ENCODE measurements at places on chromosomes 1 and 21.

- DNase-seq: no peak
Observed at GRCh38 chr1:97691325-97691724, 229.5 kb downstream of the DPYD start.

DNA sequence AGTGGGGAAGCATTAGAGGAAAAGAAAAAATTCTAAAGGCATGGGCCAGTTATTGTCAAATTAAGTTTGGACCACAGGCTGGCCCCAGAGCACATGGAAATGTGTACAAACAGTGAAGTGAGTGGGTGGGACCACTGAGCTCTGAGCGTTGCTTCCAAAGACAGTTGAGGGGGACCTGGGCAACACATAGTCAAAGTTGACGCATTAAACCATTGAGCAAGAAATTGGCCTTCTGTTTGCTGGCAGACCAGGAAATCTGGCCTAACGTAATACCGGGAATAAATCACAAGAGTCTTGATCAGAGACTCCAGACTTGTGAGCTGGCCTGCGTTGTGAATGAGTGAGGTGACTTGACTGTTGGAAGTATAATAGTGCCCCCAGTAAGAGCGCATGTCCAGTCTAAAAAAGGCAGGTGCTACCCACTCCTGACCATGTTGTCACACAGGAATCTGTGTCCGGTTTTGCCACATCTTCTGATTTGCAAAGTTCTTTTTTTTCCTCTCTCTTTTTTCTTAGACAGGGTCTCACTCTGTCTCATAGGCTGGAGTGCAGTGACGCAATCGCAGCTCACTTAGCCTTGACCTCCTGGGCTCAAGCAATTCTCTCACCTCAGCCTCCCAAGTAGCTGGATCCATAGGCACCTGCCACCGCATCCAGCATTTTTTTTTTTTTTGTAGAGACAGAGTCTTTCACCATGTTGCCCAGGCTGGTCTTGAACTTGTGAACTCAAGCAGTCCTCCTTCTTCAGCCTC is 10.7 kb downstream of the EPHB2 start:
- no peak for DNase-seq

- peak; percentile 85 for DNase-seq
Observed at GRCh38 chr1:226061841-226062557, 517 bp upstream of the H3-3A start.

- DNase-seq: no peak
Observed at GRCh38 chr1:6587261-6588005, 7.6 kb downstream of the ZBTB48 start.

GRCh38 chr1:58905628-58906221 is 121.9 kb upstream of the JUN start:
- DNase-seq: no peak

DNA sequence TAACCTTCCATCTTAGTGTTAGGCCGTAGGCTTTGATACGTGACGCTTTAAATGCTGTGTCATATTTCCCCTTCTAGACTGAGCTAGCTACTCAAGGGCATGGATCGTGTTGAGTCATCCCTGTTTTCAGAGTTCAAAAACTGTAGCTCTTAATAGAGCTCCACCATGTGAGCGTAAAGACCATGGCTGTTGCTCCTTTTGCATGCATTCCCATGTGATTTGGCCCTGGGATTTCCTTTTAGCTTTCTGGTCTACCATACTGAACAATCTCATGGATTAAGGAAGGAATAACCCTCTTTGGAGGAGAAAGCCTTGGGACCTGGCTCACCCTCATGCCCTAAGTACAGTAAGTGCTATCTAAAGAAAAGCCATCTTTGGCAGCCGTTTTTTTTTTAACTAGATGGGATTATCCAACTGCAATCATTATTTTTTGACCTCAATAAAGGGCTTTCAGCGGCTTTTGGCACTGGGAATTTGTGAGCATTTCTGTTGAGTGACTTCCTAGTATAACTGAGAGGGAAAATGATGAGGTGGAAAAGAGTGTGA is 76.6 kb downstream of the PLPP3 start:
- DNase-seq: no peak

GRCh38 chr1:215890438-215890837 is 323.3 kb downstream of the KCTD3 start:
- DNase-seq: no peak

DNA sequence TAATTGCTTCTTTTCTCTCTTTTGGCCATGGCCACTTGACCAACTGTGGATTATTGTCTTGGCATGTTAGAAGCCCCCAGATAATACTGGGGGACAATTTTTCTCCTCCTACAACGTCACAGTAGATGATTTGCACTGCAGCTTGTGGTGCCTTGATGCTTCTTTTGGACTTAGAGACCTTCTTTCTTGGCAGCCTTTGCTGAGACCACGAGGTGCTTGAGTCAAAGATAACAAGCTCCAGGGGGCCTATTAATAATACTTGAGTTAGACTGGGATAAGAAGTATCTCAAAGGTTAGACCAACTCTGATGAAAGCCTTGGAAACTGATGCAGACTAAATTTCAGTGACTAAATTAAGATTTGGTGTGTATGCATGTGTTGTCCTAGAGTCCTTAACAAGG is 3.2 kb downstream of the PPP1R12B start:
- no peak for DNase-seq

DNA sequence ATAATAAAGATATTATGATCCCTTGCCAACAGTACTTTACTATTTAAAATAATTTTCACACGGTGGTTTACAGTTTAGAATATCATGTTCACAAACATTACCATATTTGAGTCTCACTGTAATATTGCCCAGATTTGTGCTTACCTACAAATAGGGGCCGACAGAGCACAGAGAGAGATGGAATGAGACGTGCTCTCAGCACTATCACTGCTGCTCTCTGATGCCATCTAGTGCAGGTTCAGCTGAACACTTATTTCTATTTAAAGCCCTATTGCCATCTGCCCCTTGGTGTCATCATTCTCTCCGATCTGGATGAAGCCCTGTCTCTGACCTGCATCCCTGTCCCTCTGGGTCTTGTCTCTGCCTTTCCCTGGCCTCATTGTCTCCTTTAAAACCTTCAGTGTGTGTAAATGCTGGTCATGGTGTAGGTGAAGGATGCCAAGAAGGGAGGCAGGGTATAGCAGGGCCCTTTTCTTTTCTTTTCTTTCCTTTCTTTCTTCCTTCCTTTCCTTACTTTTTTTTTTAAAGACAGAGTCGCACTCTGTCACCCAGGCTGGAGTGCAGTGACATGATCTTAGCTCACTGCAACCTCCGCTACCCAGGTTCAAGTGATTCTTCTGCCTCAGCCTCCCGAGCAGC is 6.9 kb upstream of the GPATCH4 start:
- DNase-seq: peak; percentile 76

GRCh38 chr1:1677718-1678580 is 14.6 kb downstream of the SLC35E2B start:
- no peak for DNase-seq

- DNase-seq: no peak
Observed at GRCh38 chr1:6157528-6158174, 22.5 kb downstream of the CHD5 start.

DNA sequence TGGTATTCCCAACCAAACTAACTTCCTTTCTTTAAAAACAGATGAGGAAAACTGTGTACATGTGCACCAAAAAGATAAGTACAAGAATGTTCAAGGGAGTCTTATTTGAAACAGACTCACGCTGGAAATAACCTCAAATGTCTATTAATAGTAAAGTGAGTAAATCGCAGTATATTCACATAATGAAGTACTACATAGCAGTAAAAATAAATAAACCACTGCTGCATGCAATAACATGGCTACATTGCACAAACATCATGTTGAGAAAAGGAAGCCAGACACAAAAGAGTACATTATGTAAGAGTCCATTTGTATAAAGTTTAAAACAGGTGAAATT is 5.2 kb upstream of the DENND2D start:
- DNase-seq: no peak

DNA sequence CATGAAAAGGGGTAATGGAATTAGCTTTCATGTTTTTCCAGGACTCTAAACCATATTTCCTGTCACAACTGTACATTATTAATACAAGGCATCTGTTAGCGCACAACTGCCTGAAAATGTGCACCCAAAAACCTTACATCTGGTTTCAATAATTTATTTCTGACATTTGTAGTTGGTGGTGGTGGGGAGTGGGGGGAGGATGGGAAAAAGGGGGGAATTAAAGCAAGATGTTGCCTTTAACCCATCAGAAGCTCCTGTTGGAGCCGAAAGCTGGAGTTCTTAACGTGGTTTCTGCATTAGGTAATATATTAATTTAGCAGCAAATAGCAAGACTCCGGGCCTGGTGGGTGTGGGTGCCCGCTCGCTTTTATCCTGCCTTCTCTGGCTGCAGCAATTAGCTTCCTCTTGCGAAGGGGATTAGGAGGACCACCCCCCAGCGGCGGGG is 36.9 kb upstream of the HHAT start:
- peak; percentile 80 for DNase-seq

DNA sequence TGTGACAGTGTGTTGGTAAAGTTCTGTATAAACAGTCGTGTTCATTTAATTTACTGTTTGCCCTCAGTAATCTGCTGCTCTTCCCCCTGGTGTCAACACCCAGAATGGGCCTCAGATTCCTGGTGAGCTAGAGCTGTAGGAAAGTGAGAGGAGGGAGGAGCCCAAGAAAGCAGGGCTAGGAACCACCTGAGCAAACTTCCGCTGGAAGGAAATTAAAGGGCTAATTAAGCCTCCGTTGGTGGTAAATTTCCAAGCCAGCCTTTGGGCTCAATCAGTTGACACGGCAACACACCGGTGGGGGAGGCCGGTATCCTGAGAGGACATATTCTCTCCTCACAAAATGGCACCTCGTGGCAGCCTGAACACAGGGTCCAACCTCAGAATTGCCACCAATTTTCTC is 32.9 kb downstream of the RAB3B start:
- no peak for DNase-seq

DNA sequence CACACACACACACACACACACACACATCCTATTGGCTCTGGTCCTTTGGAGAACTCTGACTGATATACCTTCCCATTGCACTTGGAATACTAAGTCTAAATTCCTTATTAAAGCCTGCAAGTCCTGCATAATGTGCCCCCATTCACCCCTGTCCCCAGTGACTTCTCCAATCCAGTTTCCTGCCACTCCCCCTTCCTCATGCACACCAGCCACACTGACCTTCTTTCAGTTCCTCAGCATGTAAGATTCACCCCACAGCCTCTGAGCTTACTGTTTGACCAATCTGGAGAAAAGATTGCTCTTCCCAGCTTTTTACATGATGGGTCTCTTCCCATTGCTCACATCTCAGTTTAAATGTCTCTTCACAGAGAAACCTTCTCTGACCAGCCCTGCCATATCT is 146.6 kb downstream of the TBX15 start:
- no peak for DNase-seq

DNA sequence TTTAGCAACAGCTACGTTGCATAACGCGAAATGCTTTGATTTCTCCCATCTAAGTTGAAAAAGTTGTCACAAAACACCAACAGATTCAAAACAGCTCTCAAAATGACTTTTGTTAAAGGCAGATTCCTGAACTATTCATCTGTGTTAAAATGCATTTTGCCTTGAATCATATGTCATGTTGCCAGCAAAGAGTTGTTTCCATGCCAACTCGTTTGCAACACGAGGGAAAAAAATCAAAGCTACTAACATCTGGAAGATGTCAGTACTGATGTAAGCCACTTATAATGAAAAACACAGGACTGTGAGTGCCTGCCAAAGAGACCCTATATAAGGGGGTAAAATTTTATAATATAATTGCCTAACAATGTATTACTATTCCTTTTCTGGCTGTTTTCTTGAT is 182.7 kb upstream of the PTBP2 start:
- DNase-seq: peak; percentile 97

- no peak for DNase-seq
Observed at GRCh38 chr21:45848331-45848730, 133.2 kb upstream of the COL6A1 start.

DNA sequence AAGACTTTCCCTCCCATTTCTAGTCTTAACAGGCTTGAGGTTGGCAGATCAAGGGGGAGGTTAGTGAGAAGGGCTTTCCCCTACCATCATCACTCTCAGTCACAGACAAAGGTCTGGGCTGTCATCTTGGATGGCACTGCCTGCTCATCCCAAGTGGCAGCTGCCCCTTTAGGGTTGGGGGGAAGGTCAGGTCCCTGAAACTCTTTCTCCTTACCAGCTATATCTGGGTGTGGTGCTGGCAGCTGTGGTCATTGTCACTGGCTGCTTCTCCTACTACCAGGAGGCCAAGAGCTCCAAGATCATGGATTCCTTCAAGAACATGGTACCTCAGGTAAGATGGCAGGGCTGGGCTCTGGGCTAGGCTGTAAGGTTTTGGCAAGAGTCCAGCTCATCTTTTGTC is 8.2 kb downstream of the ATP1A2 start:
- DNase-seq: no peak

- no peak for DNase-seq
Observed at GRCh38 chr1:57357462-57357861, 66.4 kb downstream of the DAB1 start.

DNA sequence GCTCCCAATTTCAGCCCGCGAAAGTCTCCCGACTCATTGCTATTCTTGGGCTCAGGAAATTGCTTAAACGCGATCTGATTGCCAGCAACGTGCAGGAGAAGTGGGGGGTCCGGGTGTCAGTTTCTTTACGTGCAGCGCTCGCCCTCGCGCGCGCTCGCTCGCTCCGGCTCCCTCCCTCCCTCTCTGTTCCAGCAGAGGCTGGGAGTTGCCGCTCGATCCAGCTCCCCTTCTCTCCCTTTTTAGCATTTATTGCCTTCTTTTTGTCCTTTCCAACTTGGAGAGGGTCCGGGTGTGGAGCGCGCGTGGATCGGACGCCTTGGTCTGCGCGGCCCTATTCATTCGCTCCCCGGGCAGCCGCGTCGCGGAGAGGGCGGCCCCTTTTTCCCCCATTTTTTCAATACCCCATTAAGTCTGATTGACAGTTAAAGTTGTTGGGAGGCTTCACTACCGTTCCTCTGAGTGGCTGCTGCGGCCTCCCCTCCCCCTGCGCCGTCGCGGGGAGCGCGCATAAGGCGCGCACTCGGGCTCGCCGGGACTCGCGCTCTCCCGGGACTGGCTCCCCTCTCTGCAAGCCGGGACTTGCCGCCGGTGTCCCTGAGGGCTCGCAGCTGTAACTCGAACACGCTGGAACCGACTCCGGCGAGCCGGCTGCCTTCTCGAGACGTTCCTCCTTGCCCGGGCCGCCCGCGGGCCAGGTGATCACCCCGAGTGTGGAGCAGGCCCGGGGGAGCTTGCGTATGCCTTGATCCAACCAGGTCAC is at the start of gene DHRS3:
TSS of gene DHRS3 (minus strand) at position 310 of the 760 bp plus-strand sequence. CDS start 862 bp downstream, outside the sequence.
- DNase-seq: peak; percentile 93

DNA sequence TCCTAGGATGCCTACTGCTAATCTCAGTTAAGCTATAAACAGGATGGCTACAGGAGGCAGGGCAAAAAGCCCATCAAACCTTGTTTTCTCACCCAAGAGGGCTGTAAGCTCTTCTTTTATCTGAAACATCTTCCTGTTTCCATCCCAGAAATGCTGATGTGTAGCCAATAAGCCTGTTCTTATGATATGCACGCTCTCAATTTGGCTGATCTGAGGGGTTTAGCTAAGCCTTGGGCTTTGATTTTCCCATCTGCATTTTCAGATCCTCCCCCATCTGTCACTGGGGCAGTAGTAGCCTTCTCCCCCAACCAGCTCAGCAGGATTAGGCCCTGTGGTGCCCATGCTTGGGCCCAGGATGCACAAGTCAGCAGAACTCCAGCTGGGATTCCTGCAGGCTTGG is 105.0 kb downstream of the BRINP2 start:
- DNase-seq: peak; percentile 78

- DNase-seq: peak; percentile 48
Observed at GRCh38 chr1:227192163-227192562, 126.1 kb downstream of the CDC42BPA start.

Data from umbilical cord (tissue), 2 donors.